Articular chondrocyte of knee joint (primary cell): ENCODE measurements at places on chromosomes 3 and 15. TPM values are rescaled to one million over a fixed set of nuclear protein-coding genes. Genes with fewer than 3 reads are reported as not detected.

C3orf70 gene
- total RNA-seq = 1.5 and 3.9 TPM in 2 replicates

OR5K2 gene
- not detected in 2 replicates for total RNA-seq

NOX5 gene
- 0.22 and 0.26 TPM in 2 replicates for total RNA-seq

CLRN1 gene
- not detected in 2 replicates for total RNA-seq

SYNPR gene
- total RNA-seq = not detected in 2 replicates

KLHL6 gene
- under 0.01 TPM in 1 of 2 replicates, not detected in the other for total RNA-seq

EXD1 gene
- not detected in 2 replicates for total RNA-seq

CCR2 gene
- not detected in 2 replicates for total RNA-seq

THPO gene
- total RNA-seq = 0.76 and 0.78 TPM in 2 replicates

GCSAM gene
- total RNA-seq = not detected in 2 replicates

FRMD5 gene
- total RNA-seq = under 0.01 and 0.11 TPM in 2 replicates

SLC2A2 gene
- total RNA-seq = not detected in 2 replicates

ZNF639 gene
- total RNA-seq = 54.1 and 66.8 TPM in 2 replicates

PROK2 gene
- not detected in 2 replicates for total RNA-seq

LSAMP gene
- total RNA-seq = 3.2 and 6.5 TPM in 2 replicates

KIF23 gene
- 26.5 and 37.4 TPM in 2 replicates for total RNA-seq

CPLX3 gene
- not detected in 2 replicates for total RNA-seq

PLXNA1 gene
- total RNA-seq = 48.2 and 62.9 TPM in 2 replicates

HRH1 gene
- total RNA-seq = 34.6 and 41.0 TPM in 2 replicates

DMXL2 gene
- 38.5 and 46.7 TPM in 2 replicates for total RNA-seq

PPM1L gene
- total RNA-seq = 10.3 and 10.6 TPM in 2 replicates

TMEM40 gene
- not detected in 2 replicates for total RNA-seq

MYO5A gene
- 68.3 and 69.9 TPM in 2 replicates for total RNA-seq

ACTC1 gene
- 0.78 and 1.2 TPM in 2 replicates for total RNA-seq

IGF2BP2 gene
- total RNA-seq = 34.9 and 43.3 TPM in 2 replicates

CCDC33 gene
- not detected in 2 replicates for total RNA-seq

MAGEL2 gene
- total RNA-seq = 0.13 and 0.22 TPM in 2 replicates

KLHL40 gene
- total RNA-seq = not detected in 2 replicates

MESP1 gene
- total RNA-seq = 0.26 and 0.43 TPM in 2 replicates

CHAC1 gene
- 9.8 and 14.0 TPM in 2 replicates for total RNA-seq

P4HTM gene
- 17.9 and 23.1 TPM in 2 replicates for total RNA-seq

UBL7 gene
- total RNA-seq = 38.0 and 40.0 TPM in 2 replicates

ZIC4 gene
- 0.13 and 0.54 TPM in 2 replicates for total RNA-seq

SHISA5 gene
- 103 and 127 TPM in 2 replicates for total RNA-seq

CCDC39 gene
- 0.13 TPM in 1 of 2 replicates, not detected in the other for total RNA-seq

ALAS1 gene
- total RNA-seq = 30.6 and 31.9 TPM in 2 replicates

SCN5A gene
- under 0.01 TPM in 2 replicates for total RNA-seq

SLC22A14 gene
- 0.32 and 0.52 TPM in 2 replicates for total RNA-seq

FHIT gene
- 3.7 and 5.4 TPM in 2 replicates for total RNA-seq

NRROS gene
- total RNA-seq = 1.4 and 1.5 TPM in 2 replicates

FGF12 gene
- not detected in 2 replicates for total RNA-seq

EPHA3 gene
- 0.26 and 0.54 TPM in 2 replicates for total RNA-seq

COL6A6 gene
- total RNA-seq = under 0.01 TPM in 1 of 2 replicates, not detected in the other

PLOD2 gene
- 345 and 363 TPM in 2 replicates for total RNA-seq

ZNF80 gene
- not detected in 2 replicates for total RNA-seq

LRRC2 gene
- total RNA-seq = 10.5 and 18.0 TPM in 2 replicates

C15orf62 gene
- 0.11 and 0.26 TPM in 2 replicates for total RNA-seq

PLA2G4D gene
- not detected in 2 replicates for total RNA-seq

AQP9 gene
- 0.11 and 0.52 TPM in 2 replicates for total RNA-seq

GATM gene
- total RNA-seq = 0.39 and 0.76 TPM in 2 replicates

GPR62 gene
- total RNA-seq = 0.11 and 0.13 TPM in 2 replicates

GPR27 gene
- 0.65 and 0.86 TPM in 2 replicates for total RNA-seq

VEPH1 gene
- 22.5 and 55.6 TPM in 2 replicates for total RNA-seq
